Vein endothelial cell (primary cell): ENCODE measurements at places on chromosomes 3 and 15. TPM values are rescaled to one million over a fixed set of nuclear protein-coding genes. Genes with fewer than 3 reads are reported as not detected.

The UPK1B gene
- not detected in 2 replicates for total RNA-seq

The COMMD2 gene
- 26.5 and 41.4 TPM in 2 replicates for total RNA-seq

The APOD gene
- total RNA-seq: 5.7 and 7.2 TPM in 2 replicates

The GOLGA6B gene
- not detected in 2 replicates for total RNA-seq

The CHRFAM7A gene
- total RNA-seq: 1.6 and 3.3 TPM in 2 replicates

The EFCC1 gene
- total RNA-seq: 1.3 and 2.3 TPM in 2 replicates

The PCYT1A gene
- 88.5 and 117 TPM in 2 replicates for total RNA-seq

The STX19 gene
- total RNA-seq: not detected in 2 replicates

The SPINT1 gene
- total RNA-seq: 3.2 and 5.2 TPM in 2 replicates

The ZBED2 gene
- not detected in 2 replicates for total RNA-seq

The GRK7 gene
- total RNA-seq: not detected in 2 replicates

The TGM5 gene
- total RNA-seq: not detected in 2 replicates

The IL12A gene
- total RNA-seq: 0.33 and 0.38 TPM in 2 replicates
